Right hindlimb (tissue), 1 donor: ENCODE measurements at places on chromosomes 3 and 15.

DNA sequence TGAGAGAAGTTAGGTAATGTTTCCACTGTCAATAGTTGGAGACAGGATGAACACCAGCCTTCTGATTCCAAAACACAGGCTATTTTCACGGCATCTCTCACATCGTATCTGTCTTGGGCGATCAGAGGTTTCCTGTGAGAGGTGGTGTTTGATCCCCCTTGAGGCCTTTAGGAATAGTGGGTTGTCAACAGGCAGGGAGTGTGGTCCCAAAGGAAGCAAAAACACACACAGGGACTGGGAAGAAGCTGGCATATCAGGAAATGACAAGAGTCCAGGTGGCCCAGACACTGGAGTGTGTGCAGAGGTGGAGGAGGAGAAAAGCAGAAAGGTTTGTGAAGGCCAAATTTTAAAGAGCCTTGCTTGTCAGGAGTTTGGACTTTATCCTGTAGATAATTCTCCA is 6.6 kb upstream of the MAGEF1 start:
- no peak for DNase-seq

GRCh38 chr3:47022641-47023071 is 43.2 kb downstream of the NBEAL2 start:
- DNase-seq: no peak

- no peak for DNase-seq
Measured at GRCh38 chr3:43704697-43705096, 14.0 kb downstream of the ABHD5 start.

GRCh38 chr3:87173071-87173470 is 54.0 kb upstream of the CHMP2B start:
- DNase-seq: no peak

GRCh38 chr3:196754091-196754981 is 14.7 kb downstream of the PAK2 start:
- DNase-seq: no peak

DNA sequence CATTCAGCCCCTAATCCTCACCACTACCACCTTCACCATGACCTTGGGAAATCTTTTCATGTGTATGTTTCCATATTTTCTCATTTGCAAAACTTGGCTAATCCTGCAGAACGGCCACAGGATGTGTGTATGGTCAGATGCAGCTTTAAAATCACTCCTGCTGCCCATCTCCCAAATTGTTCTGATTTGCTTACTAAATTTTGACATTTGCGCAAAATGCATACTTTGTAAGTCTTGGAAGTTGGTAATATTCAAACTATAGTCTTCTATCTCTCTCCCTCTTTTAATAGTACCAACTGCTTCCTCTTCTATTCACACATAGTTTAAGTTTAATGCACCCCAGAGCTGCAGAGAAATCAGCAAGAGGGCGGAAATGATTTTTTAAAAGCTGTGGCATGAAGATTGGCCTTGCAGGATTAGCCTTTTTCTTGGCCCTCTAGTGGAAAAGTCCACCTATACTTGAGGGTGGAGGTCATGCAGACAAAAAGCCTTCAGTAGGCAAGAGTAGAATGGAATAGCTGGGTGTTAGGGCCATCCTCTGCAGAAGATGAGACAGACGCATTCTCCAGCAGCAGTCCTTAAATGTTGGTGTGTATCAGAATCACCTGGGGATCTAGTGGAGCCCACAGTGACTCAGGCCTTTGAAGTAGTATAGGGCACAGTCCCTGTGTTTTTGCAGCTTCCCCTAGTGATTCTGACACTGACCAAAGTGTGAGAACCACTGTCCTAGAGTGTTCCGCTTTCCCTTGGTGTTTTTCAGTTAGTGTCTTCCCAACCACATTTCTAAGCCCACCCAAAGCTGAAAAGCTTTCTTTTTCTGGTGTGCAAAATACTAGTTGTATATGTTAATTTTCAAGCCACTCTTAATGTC is 181.7 kb downstream of the CHST2 start:
- no peak for DNase-seq

GRCh38 chr15:56365075-56365711 is at the start of gene TEX9:
TEX9 (plus strand) TSS chr15:56365426; CDS start chr15:56365451, 25 bp downstream.
- DNase-seq: peak; percentile 93

- no peak for DNase-seq
Measured at GRCh38 chr3:177371888-177372287, 174.6 kb upstream of the TBL1XR1 start.

DNA sequence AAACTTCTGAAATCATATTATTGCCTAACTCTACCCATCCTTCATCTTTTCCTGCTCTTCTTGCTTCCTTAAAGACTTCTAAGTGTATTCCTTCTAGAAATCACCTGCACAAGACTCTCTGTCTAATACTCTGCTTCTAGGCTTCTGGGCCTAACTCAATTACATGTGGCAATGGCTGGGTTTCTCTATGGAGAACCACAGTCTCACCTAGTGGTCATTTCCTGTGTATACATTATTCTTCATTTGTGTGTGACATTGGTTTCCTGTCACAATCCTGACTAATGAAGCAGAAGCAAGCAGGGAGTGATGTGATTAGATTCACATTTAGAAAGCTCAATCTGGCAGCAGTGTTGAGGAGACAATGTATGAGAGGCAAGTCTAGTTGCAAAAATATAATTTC is 16.9 kb upstream of the CLDN1 start:
- no peak for DNase-seq

- no peak for DNase-seq
Measured at GRCh38 chr15:67105065-67105951, 39.9 kb downstream of the SMAD3 start.

DNA sequence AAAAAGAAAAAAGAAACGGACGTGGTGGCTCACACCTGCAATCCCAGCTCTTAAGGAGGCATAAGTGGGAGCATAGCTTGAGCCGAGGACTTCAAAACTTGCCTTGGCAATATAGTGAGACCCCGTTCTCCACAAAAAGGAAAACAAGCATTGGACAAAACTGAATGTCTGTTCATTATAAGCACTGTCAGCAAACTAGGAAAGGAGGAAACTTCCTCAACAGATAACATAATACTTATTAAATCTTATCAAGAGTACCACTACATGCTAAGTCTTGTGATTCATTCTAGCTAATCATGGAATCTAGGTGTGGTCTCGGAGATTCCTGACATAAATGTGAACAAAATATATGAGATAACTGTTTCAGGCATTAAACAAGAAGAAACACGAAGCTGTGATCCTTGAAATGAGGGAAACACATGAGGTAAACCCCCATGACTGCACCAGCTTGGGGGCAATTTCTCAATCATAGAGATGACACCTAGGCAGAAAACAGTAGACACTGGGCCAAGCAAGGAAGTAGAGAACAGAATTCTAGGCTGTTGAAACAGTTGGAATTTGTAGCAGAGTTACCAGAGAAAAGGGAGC is 33.3 kb downstream of the TRPM7 start:
- DNase-seq: no peak

DNA sequence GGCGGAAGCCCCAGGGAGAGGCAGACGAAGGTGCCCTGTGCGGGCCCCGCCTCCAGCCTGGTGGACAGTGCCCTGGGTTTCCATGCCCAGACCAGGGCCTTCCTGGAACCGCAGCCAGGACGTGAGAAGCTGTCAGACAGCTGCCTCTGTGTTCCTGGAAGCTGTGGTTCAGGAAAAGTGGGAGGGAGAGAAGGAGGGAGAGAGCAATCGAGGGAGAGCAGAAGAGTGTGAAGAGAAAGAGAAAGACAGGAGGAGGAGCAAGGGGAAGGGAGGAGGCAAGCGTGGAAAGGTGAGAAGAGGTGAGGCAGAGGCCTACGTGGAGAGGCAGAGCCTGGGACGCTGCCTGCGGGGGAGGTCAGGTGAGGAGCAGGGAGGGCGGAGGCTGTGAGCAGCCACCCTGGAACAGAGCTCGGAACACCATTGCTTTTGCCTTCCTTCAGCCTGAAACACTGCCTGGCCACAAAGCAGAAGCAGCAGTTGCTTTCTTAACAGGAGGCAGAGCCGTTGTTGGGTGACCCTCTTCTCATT is 18.6 kb downstream of the ZDHHC19 start:
- DNase-seq: no peak

DNA sequence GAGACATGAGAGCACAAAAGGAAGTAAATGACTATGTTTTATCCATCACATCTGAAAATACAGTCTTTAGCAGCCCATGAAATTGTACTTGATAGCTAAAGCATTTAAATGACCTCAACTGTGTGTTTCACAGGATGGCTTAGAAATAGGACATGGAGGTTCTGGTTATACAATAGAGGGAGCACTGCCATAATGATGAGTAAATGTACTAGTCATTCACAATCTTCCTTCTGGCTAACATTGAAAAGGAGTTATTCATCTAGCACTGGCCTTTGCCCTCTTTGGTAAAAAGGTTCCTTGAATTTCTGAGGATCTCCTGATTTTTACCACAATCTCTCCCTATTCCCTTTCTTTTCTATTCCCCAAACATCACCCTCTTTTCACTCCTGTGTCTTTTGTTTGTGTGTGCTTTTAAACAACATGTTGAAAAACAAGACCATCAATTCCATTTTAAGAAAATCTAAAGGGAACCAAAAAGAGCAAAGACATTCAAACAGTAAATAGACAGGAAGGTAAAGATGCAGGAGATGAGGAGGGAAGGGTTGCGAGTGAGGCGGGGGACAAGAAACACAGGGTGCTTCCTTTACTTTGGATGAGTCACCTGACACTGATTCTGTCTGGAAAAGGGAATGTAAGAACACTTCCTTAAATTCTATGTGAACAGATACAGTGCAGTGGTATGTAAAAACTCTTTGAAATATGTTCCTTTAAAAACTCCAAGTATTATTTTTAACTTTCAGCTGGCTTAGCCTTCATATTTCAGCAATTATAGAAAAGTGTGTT is 619.0 kb downstream of the MECOM start:
- no peak for DNase-seq

DNA sequence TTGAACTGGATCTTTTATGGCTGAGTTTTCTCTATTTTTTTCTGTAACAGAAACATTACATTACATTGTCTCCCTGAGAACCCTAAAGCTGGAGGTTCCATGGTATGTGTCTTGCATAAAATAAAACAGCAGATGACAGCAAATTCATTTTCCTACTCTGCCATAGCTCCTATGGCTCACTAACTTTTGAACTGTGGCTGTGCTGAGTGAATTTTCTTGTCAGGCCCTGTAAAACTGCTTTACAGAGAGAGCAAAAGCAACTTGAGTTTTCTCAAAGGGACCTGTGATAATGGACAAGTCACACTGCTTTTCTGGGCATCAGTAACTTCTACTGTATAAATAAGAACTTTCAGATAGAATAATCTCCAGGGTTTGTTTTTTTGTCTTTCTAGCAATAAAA is 129.9 kb upstream of the TSC22D2 start:
- no peak for DNase-seq

DNA sequence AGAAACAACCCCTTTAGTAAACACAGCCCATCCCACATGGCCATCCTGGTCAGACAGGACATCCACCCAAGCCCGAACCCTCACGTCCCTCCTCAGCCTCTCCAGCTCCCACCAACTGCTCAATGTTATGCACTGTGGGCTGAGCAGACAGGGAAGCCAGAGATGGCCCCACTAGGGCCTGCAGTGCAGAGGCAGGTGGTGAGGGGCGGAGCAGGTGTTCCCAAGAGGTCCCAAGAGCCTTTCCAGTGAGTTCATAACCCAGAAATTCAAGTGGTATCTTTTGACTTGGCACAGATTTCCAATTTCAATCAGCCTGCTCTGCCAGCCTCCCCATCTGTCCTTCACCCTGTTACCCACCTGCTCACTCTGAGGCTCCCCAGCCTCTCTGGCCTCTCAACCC is 130.3 kb downstream of the LIPC start:
- no peak for DNase-seq
